ENCODE measurements at places on chromosomes 3 and 15. TPM values are rescaled to one million over a fixed set of nuclear protein-coding genes. Genes with fewer than 3 reads are reported as not detected.
A peak's percentile ranks its signal among the peaks of the same experiment; 100 is the strongest.

Gene PLOD2
- total RNA-seq = 29.2 TPM

Gene ACKR2
- total RNA-seq = not detected

Gene NPAP1
- total RNA-seq = 0.06 TPM

Gene FRMD5
- 10.1 TPM for total RNA-seq

Gene CTSH
- 9.0 TPM for total RNA-seq

Gene HACD2
- total RNA-seq = 26.6 TPM

DNA sequence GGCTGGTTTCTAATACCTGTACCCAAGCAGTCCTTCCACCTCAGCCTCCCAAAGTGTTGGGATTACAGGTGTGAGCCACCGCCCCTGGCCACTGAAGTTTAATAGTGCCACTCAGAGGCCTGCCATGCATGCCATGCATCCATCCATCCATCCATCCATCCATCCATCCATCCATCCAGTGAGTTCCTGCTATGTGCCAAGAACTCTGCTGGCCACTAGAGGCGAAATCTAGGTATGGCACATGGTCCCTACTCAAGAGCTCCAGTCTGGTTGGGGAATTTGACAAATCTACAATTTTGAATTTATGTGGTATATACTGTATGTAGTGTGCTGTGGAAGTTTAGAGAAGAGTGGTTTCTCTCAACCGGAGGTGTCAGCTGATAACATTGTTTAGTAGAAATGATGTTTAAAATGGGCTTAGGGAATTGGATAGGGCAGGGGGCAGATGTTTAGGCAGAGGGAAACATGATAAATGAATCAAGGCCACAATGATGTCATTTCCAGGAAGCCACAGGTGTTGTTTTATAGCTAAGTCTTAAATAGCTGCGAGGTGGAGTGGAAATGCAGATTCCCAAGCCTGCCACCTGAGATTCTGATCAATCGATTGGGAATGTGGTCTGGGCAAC, 384.4 kb upstream of the C2CD4B start:
- no peak overlapping the region for H3K27ac ChIP-seq
- no peaks in the 10 kb centered on the region for H3K36me3 ChIP-seq
- H3K4me3 ChIP-seq = no peak overlapping the region

GRCh38 chr3:123279121-123279520, 77.4 kb downstream of the SEC22A start:
- no peaks in the 10 kb centered on the region for H3K36me3 ChIP-seq
- H3K27ac ChIP-seq = no peak overlapping the region
- no peaks in the 10 kb centered on the region for H3K27me3 ChIP-seq
- no peak for DNase-seq
- H3K4me1 ChIP-seq = no peaks in the 10 kb centered on the region
- H3K4me3 ChIP-seq = no peak overlapping the region

GRCh38 chr3:196195664-196196265, 15.4 kb downstream of the ZDHHC19 start:
- no peaks in the 10 kb centered on the region for H3K36me3 ChIP-seq
- no peak for DNase-seq
- H3K4me3 ChIP-seq = no peak overlapping the region
- H3K4me1 ChIP-seq = peaks cover 6% of the 10 kb centered on the region
- H3K27me3 ChIP-seq = no peaks in the 10 kb centered on the region

DNA sequence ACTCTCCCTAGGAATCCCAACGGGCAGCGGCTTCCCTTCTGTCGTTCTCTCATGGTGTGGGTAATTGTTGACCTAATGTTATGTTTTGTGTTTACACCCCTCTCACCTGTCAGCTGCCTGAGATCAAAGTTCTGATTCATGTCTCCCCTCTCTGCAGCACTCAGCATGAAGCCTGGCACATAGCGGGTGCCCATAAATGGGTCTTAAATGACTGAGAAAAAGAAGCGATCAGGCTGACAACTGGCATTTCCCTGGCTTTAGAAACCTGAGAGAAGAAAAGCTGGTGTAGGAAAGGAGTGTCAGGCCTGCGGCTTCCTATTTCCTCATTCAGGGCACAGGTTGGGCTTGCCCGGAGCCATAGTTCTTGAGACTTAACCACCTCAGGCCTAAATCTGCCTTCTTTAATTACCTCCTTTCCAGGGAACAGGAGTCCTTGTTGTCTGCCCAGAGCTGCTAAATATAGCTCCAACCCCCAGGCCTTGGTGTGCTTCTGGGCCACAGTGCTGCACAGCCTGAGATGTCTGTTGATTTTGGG, 31.8 kb downstream of the LPP start:
- peaks cover 21% of the 10 kb centered on the region for H3K4me1 ChIP-seq
- H3K4me3 ChIP-seq = no peak overlapping the region
- peak overlapping the region; percentile 79 for H3K27ac ChIP-seq
- no peaks in the 10 kb centered on the region for H3K36me3 ChIP-seq
- DNase-seq = peak; percentile 59
- H3K27me3 ChIP-seq = no peaks in the 10 kb centered on the region

- no peak overlapping the region for H3K4me3 ChIP-seq
- H3K4me1 ChIP-seq = no peaks in the 10 kb centered on the region
- H3K27ac ChIP-seq = no peak overlapping the region
- H3K36me3 ChIP-seq = no peaks in the 10 kb centered on the region
These were observed 383.5 kb downstream of the EPHB1 start for GRCh38 chr3:135178566-135178965.

GRCh38 chr3:120648290-120648689, 33.7 kb downstream of the HGD start:
- no peak for DNase-seq
- H3K27me3 ChIP-seq = no peaks in the 10 kb centered on the region
- no peak overlapping the region for H3K27ac ChIP-seq
- no peaks in the 10 kb centered on the region for H3K36me3 ChIP-seq
- peaks cover 3% of the 10 kb centered on the region for H3K4me1 ChIP-seq

GRCh38 chr3:155744626-155745324, at the start of gene PLCH1:
PLCH1 (minus strand) TSS chr3:155745071; CDS start chr3:155704224, 40,847 bp downstream.
- peaks cover 76% of the 10 kb centered on the region for H3K4me1 ChIP-seq
- peak within 1 kb of the TSS; percentile 91 for H3K27ac ChIP-seq
- H3K4me3 ChIP-seq = peak within 1 kb of the TSS; percentile 93

DNA sequence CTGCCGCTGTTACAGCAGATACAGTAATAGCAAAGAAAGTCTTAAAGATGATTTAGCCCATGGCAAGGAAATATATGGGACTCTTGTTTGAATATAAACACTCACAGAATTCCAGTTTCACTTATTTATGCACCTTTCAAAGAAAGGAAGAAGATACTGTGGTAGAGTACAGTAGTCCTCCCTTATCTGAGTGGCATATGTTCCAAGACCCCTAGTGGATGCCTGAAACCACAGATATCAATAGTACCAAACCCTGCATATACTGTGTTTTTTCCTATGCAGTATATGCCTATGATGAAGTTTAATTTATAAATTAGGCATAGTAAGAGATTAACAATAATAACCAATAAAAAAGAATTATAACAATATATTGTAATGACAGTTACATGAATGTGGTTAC, 8.2 kb downstream of the MAP2K1 start:
- H3K4me3 ChIP-seq = no peak overlapping the region
- H3K36me3 ChIP-seq = no peaks in the 10 kb centered on the region
- H3K27me3 ChIP-seq = no peaks in the 10 kb centered on the region
- no peak overlapping the region for H3K27ac ChIP-seq

DNA sequence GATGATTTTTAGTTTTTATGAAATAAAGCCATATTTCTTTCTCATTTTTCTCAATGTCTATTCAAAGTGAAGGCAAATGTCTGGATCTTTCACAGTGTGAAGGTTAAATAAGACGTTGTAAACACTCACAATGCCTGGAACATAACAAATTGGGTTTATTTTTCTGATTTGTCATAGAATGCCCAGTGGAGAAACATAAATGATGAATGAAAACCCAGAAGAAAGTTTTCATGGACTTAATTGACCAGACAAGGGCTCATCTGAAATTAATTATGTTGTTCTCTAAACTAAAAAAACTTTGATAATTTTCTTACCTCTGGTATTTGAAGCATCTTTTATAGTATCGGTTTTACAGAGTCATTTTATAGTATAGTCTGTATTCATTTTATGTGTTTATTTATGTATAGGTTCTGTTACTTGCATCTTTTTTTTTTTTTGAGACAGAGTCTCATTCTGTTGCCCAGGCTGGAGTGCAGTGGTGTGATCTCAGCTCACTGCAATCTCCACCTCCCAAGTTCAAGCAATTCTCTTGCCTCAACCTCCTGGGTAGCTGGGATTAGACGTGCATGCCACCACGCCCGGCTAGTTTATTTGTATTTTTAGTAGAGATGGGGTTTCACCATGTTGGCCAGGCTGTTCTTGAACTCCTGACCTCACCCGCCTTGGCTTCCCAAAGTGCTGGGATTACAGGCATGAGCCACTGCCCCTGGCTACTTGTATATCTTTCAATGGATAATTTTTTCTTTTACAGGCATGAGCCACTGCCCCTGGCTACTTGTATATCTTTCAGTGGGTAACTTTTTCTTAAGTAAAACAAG, 15.1 kb upstream of the BNIP2 start:
- H3K4me3 ChIP-seq = no peak overlapping the region
- DNase-seq = no peak
- no peaks in the 10 kb centered on the region for H3K27me3 ChIP-seq
- no peaks in the 10 kb centered on the region for H3K4me1 ChIP-seq
- no peak overlapping the region for H3K27ac ChIP-seq
- H3K36me3 ChIP-seq = no peaks in the 10 kb centered on the region

DNA sequence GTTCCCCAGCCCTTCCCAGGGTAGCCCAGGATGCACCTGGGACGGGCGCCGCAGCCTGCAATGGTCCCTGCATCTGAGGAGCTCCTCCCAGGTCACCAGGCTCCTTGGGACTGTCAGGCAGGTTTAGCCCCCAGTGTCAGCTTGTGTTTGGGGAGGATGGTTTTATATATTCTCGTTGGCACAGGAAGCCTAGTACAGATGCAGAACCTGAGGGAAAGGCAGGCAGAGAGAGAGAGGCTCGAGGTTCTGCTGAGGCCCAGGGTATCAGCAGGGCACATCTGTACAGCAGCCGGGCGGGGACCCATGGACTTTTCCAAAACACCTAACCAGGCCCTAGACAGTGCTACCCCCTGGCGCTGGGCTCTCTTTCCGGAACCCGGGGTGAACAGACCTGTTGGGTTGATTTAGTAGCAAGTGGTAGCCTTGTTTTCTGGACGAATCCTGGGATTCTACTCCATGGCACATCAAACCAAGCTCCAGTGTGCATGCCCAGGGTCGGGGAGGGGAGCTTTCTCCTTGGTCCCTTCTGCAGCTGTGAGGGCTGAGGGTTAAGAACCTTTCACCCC, 8.6 kb downstream of the PAK6 start:
- no peak for DNase-seq
- H3K4me1 ChIP-seq = peaks cover 5% of the 10 kb centered on the region
- no peak overlapping the region for H3K27ac ChIP-seq
- H3K36me3 ChIP-seq = no peaks in the 10 kb centered on the region

DNA sequence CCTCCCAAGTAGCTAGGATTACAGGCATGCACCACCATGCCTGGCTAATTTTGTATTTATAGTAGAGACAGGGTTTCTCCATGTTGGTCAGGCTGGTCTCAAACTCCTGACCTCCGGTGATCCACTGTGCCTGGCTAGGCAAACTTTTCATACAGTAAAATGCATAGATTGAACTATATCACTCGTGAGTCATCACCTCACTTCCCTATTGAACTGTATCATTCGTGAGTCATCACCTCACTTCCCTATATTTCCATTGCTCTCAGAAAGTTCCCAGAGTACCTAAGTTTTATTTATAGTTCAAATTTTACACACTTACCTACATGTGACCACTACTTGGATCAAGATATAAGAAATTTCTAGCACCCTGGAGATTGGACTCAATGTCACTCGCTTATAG, 73.6 kb upstream of the ACAD9 start:
- H3K4me3 ChIP-seq = no peak overlapping the region
- H3K36me3 ChIP-seq = no peaks in the 10 kb centered on the region
- DNase-seq = no peak
- H3K4me1 ChIP-seq = no peaks in the 10 kb centered on the region
- H3K27me3 ChIP-seq = no peaks in the 10 kb centered on the region
- no peak overlapping the region for H3K27ac ChIP-seq

- peak overlapping the region; percentile 83 for H3K4me3 ChIP-seq
- no peaks in the 10 kb centered on the region for H3K36me3 ChIP-seq
- peaks cover 18% of the 10 kb centered on the region for H3K4me1 ChIP-seq
- H3K27ac ChIP-seq = no peak overlapping the region
- H3K27me3 ChIP-seq = no peaks in the 10 kb centered on the region
These were observed 691 bp upstream of the FSIP1 start for GRCh38 chr15:39783244-39783820.

- no peaks in the 10 kb centered on the region for H3K27me3 ChIP-seq
- no peaks in the 10 kb centered on the region for H3K36me3 ChIP-seq
- no peak for DNase-seq
- no peak overlapping the region for H3K4me3 ChIP-seq
- H3K27ac ChIP-seq = no peak overlapping the region
- H3K4me1 ChIP-seq = peaks cover 16% of the 10 kb centered on the region
These were observed 340.6 kb downstream of the THSD4 start for GRCh38 chr15:71455878-71456277.

- H3K4me1 ChIP-seq = no peaks in the 10 kb centered on the region
- no peaks in the 10 kb centered on the region for H3K27me3 ChIP-seq
- DNase-seq = no peak
- H3K36me3 ChIP-seq = no peaks in the 10 kb centered on the region
- no peak overlapping the region for H3K4me3 ChIP-seq
- no peak overlapping the region for H3K27ac ChIP-seq
These were observed 30.3 kb upstream of the RNF7 start for GRCh38 chr3:141707741-141708203.

- H3K4me1 ChIP-seq = no peaks in the 10 kb centered on the region
- H3K36me3 ChIP-seq = no peaks in the 10 kb centered on the region
- no peaks in the 10 kb centered on the region for H3K27me3 ChIP-seq
- no peak for DNase-seq
- no peak overlapping the region for H3K4me3 ChIP-seq
These were observed 32.5 kb upstream of the ICE2 start for GRCh38 chr15:60511351-60512031.

Measured in neural progenitor cell (in vitro differentiated cells).